Motor neuron (in vitro differentiated cells): ENCODE measurements at places on chromosomes 6 and 20.

- ATAC-seq = no peak
Observed at GRCh38 chr20:57563522-57563921, 2.6 kb downstream of the PCK1 start.

DNA sequence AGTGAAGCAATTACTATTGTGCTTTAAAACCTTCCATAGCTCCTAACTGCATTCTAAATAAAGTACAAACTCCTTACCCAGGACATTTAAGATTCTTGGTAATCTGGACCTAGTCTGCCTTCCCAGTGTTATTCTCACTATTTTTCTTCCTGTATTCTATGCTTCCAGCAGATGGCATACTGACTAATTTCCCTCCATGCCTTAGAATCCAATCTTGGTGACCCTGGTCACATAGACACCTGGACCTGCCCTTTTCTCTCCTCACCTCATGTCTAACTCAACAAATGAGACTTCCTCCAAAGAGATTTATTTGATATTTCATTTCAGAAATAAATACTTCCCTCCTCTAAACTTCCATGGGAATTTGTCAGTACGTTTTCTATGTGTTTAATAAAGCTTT is 25.8 kb downstream of the ROS1 start:
- no peak for ATAC-seq

GRCh38 chr6:73702444-73702843 is 6.4 kb downstream of the CD109 start:
- ATAC-seq = no peak

- no peak for ATAC-seq
Observed at GRCh38 chr20:36726168-36726567, 19.7 kb downstream of the NDRG3 start.

DNA sequence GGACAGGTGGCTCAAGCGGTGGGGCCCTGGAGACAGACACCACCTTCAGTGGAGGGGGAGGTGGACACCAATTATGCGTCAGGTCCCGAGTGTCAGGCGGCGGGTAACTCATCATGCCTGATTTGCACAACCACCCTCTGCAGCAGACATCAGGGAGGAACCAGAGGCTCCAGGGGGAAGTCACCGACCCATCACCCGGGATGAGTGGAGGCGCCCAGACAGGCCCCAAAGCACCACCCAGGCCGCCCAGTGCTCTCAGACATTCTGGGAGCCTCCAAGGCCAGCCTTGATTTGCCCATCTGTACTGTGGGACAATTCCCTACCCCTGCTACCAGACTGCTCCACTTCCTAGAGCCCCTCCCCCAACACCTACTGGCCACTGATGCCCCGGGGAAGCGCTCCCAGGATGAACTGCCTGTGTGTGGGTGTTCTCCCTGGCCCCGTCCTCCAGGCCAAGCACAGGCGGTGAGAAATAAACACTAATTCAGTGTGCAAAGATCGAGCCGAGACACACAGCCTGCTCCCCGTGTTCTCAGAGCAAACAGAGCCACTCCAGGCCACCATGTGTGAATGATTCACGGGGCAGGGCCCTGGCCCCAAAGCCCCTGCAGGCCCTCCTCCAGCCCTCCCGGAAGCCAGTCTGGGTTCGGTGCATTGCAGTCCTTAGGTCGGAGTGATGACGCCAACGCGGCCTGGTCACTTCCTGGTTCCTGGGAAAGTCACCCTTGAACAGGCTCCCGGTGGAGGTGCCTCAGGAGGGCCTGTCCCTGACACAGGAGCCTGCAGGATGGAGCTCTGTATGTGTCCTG is 107.2 kb downstream of the ASXL1 start:
- ATAC-seq = no peak

DNA sequence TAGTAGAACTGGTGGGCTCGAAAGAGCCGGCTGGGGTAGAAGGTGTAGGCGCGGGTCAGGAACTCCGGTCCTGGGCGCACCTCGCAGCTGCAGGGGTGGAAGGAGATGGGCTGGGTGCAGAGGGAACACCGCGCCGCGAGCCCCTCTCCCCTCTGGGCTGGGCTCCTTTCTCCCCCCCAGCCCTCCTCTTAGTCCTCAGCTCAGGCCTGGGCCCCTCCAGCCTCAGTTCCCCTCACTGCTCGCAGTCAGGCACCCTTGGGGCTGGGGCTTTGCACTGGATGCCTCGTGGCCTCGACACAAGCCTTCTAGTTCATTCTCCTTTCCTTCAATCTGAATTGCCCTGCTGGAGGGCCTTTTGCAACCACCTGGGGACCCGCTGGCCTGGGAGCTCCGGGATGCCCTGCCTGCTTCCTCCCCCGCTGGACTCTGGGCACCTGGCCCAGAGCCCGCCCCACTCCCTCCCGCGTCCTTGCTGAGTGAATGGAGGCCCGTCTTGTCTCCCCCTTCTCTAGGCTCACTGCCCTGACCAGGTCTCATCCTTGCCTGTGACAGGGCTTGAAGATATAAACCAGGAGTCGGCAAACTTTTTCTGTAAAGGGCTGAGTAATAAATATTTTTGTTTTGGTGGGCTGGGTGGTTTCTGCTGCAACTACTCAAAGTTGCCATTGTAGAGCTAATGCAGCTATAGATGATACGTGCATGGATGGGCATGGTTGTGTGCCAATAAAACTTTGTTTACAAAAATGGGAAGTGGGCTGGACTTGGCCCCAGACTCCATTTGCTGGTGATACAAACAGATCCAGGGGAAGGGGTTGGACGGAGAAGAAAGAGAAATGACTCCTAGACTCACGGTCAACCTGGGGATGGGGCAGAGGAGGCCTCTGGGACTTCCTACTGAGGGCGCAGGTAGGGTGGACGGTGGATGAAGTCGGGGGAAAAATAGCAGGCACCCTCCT is 47.3 kb downstream of the APCDD1L start:
- no peak for ATAC-seq

- no peak for ATAC-seq
Observed at GRCh38 chr6:134854366-134854765, 95.5 kb downstream of the ALDH8A1 start.

- ATAC-seq = no peak
Observed at GRCh38 chr6:13146442-13146841, 181.9 kb downstream of the TBC1D7 start.

DNA sequence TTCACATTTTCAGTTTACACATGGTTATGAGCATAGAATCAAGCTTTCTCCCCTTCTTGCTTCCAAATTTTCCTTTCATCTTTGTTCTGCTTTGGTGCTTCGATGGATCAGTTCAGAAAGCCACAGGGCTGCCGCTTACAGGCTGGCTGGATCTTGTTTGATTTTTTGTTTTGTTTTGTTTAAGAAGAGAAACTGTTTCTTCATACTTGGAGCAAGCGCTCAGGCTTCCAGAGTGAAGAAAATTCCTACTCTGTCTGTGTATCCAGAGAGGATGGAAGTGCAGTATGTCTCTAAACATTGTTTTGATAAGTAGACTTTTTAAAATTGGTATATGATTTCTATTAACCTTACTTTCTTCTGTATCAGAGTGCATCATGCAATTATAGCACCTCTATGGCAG is 66.9 kb downstream of the ARID1B start:
- ATAC-seq = no peak

DNA sequence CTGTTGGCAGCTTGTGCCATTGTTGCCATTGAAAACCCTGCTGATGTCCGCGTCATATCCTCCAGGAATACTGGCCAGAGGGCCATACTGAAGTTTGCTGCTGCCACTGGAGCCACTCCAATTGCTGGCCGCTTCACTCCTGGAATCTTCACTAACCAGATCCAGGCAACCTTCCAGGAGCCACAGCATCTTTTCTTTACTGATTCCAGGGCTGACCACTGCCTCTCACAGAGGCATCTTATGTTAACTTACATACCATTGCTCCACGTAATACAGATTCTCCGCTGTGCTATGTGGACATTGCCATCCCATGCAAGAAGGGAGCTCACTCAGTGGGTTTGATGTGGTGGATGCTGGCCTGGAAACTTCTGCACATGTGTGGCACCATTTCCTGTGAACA is 221.8 kb upstream of the FAM83B start:
- no peak for ATAC-seq

GRCh38 chr6:72084992-72085569 is 198.7 kb downstream of the RIMS1 start:
- no peak for ATAC-seq

DNA sequence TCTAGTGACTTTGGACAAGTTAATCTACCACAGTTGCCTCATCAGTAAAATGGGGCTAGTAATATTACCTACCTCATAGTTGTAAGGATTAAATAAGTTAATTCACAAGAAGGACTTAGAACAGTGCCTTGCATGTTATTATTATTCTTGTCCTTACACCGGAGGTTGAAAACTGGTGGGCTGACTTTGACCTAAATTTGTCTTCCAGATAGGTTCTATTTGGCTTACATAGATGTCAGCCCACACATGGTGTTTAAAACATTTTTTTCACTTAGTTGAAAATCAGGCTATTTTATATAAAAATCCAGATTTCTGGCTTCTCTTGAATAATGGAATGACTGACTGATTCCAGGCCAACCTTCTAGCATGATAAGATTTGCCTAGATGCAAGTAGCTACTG is 3.2 kb downstream of the SYS1 start:
- ATAC-seq = no peak

GRCh38 chr6:112005013-112005371 is 48.9 kb upstream of the CCN6 start:
- no peak for ATAC-seq
